ENCODE measurements at places on chromosomes 7 and 10.

DNA sequence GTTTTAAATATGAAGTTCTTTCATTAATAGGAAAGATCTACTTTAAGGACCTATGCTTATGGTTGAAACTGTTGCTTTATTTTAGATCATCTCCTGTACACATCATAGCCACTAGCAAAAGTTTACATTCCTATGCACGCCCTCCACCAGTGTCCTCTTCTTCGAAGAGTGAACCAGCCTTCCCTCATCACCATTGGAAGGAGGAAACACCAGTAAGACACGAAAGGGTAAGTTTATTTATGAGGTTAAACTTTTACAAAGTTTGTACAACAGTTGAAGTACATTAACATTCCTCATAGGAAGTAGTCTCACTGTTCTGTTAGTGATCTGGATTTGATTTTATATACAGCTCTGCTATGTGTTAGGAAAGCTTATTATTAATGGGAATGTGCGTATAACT, 16.9 kb downstream of the HBP1 start:
- DNase-seq: no peak

- no peak for DNase-seq
These were observed 22.3 kb downstream of the AOC1 start for GRCh38 chr7:150874401-150875198.

GRCh38 chr7:66267249-66267648, 62.1 kb downstream of the TPST1 start:
- DNase-seq: no peak

DNA sequence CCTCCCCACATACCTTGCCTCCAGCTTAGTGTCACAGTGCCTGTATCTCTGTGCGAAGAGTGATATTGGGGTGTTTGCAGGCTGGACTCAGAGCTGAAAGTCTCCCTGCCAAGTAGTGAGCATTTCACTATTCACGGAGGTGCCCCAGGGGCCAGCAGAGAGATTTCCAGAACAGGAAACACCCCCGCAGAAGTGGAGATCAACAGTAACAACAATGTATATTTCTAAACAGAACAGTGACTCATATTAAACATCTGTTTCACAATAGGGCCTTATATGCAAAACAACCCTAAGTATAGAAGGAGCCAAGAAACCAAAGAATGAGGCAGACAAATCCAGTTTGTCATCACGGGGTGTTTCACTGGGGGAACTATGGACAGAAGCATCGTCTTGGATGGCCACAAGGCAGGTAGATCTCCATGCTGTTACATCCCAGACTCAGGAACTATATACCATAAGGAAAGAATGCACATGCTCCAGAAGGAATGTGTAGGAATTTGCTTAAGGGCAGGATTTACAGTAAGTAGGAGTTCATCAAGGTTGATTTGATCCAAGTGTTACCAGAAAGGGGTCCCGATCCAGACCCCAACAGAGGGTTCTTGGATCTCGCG, 29.3 kb upstream of the CCL24 start:
- no peak for DNase-seq

- no peak for DNase-seq
These were observed 66.3 kb downstream of the CYTH3 start for GRCh38 chr7:6205971-6206660.
